Amygdala (tissue), 56 donors: ENCODE measurements at places on chromosomes 7 and 10.

GRCh38 chr10:16788125-16788524, 29.1 kb downstream of the RSU1 start:
- no peak for DNase-seq

DNA sequence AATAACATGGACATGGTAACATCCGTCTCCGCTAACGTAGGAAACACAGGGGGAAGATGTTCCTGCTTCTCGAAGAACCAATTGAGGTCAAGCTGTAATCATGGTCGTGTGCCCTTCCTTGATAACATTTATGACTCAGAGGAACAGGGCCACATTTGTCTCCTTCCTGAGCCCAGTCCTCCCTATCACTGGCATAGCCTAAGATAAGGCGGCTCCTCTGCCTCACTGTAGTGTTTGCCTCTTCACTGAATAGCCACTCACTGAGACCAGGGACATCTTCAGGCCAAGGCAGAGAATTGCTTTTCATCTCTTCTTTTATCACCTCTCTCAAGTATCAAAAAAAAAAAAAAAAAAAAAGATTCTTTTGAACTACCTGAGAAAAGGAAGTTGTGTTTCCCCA, 5.4 kb upstream of the GRM8 start:
- DNase-seq = no peak

- no peak for DNase-seq
Measured at GRCh38 chr7:43929529-43930457, 3.6 kb downstream of the UBE2D4 start.

GRCh38 chr10:43318976-43319960, 52.2 kb upstream of the FXYD4 start:
- DNase-seq = no peak

DNA sequence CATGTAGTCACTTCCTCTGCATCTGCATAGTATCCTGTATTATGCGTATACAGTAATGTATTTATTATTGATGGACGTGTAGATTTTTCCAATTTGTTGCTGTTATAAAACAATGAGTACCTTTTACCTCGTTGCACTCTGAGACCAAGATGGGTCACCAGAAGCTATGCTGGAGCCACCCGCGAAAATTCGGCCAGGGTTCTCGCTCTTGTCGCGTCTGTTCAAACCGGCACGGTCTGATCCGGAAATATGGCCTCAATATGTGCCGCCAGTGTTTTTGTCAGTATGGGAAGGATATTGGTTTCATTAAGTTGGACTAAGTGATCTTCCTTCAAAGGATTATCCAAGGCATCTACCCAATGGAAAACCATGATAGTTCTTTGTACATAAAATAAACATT, 1.0 kb downstream of the PSMC2 start:
- no peak for DNase-seq

DNA sequence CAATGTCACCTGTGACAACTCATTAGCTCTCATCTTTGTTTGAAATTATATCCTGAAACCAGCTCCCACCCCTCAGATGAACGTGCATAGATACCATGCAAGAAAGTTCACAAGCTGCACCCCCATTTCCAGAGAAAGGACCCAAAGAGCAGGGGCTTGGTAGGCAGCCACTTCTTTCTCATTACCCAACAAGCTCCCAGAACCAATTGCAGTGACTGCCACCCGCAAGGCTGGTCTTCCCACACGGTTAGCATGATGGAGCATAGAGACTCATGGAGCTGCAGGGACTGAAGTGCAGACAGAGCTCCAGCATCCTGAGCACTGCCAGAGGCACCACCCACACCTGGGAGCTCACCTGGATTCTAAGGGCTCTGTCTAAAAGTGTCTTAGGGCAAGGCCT, 28.5 kb downstream of the FRMPD2 start:
- DNase-seq = no peak

DNA sequence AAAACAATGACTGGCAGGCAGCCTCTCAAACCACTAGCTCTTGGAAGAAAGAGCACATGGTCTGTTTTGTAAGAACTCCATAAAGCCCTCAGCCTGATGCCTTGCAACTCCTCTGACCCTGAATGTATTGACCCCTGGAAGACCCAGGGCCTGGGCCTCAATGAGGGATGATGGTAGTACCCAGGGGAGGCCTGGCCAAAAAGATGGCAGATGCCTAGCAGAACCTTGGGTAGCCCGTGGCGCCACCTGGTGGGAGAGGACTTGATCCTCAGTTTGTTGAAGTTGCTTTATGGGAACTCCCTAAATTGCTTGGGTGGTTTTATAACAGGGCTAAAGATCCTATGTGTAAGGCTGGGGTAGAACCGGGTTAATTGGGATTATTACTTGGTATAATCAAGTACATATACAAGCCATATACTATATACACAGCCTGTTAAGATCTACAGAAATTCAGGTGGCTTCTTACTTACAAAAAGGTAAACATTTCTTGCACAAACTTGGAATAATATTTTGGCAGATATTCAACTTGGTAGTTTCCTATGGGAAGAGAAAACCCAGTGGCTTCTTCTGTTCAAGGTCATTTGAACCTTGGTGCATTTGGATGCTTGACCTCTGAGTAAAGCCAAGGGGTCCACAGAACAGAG, 95.8 kb upstream of the CACUL1 start:
- no peak for DNase-seq

GRCh38 chr7:95502403-95502802, 16.7 kb downstream of the ASB4 start:
- no peak for DNase-seq

DNA sequence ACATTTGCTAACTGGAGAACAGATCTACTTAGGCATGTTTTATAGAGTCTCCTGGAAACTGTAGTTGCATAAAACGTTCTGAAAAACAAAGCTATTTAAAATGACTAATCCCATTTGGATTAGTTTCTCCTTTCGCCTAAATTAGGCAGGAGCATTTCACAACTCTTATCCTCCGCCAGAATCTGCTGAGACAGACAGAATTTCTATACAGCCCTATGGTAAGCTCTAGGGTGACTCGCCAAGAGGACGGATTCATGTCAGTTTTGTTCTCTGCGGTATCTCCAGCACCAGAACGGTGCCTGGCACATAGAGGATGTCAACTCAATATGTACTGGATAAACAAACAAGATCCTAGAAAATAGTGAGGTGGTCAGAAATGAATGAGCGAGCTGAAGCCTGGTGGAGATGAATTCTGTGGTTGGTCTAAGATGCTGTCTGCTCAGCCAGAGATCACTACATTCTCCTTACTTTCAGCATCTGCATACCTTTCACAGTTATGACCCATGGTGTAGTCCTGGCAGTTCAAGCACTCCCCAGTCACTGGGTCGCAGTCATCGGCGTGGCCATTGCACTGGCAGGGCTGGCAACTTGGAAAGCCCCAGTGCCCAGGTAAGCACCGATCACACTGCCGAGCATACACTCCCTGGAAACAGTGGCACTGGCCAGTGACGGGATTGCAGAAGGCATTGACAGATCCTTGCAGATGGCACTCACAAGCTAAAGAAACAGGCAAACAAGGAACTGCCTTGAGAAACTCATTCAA, 44.0 kb downstream of the LAMB1 start:
- DNase-seq = no peak

DNA sequence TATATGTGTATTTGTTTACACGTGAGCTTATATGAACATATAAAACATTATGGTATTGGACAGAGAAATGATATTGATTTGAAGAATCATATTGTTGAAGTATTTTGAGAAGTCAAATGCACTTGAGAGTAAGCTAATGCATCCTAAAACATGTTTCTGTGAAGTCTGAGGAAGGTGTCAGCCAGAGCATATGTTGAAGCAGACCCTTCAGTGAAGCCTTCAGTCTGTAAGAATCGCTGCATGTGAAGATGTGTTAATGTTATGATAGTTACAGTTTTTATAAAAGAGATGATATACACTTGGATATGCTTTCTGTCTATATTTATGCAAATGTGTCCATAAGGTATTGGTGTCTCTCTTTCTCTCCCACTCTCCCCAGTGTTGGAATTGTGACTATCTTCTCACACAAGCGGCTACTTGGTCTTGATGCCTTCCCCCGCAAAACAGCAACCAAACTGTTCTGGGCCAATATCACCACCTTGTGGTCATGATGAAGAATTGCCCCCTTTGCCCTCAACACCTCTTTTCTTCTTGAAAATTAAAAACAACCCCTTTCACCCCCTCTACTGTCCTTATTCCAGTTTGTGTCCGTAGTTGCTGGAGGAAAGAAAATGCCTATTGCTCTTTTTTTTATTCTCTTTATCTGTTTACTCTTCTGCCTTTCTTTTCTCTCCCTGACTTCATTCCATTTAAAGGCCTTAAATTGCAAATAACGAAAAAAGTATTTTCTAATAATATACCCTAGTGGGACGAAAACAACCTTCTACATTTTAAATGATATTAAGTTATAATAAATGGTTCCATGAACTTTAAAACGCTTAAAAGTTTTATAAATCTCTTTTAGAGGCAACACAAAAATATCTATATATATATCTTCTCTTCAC, 64.9 kb downstream of the IKZF1 start:
- no peak for DNase-seq

DNA sequence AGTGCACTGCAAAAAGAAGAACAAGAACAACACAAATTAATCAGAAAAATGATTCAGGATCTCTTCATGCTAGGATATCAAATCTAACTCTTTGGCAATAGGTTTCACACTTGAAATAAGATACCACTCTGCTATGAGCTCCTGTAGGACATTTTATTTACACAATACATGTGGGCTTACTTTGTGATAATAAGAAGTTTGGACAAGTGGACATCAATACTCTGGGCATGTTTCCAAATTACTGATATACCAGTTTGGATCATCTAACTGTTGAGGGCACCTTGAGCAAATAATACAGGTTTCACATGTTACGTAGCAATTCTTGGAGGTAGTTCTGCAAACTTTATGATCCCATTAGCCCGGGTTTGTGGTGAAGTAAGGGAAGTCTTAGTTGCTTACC, 59.8 kb downstream of the CPVL start:
- no peak for DNase-seq

- DNase-seq = no peak
Measured at GRCh38 chr10:10914144-10914543, 103.5 kb upstream of the CELF2 start.

DNA sequence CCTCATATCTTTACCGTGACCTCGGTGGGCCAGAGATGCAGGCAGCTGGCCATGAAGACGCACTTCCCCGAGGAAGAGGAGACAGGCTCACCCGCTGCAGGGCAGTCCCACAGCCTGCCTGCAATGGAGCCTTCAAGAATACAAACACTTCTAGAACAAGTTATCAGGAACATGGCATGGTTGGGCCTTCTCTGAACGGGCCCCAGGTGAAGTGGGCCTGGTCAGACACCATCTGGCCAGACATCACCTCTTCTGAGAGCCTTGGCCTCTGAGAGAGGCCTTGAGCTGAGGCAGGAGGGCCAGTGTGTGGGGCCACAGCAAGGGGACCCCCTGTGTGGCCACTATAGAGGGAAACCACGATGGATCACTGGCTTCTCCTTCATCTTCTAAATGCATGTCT, 112.4 kb upstream of the GDF10 start:
- DNase-seq = no peak

GRCh38 chr7:37670436-37670835, 13.1 kb upstream of the GPR141 start:
- no peak for DNase-seq

- no peak for DNase-seq
Measured at GRCh38 chr10:21961847-21962246, 41.7 kb downstream of the DNAJC1 start.

- no peak for DNase-seq
Measured at GRCh38 chr7:137324796-137325696, 18.5 kb downstream of the PTN start.

DNA sequence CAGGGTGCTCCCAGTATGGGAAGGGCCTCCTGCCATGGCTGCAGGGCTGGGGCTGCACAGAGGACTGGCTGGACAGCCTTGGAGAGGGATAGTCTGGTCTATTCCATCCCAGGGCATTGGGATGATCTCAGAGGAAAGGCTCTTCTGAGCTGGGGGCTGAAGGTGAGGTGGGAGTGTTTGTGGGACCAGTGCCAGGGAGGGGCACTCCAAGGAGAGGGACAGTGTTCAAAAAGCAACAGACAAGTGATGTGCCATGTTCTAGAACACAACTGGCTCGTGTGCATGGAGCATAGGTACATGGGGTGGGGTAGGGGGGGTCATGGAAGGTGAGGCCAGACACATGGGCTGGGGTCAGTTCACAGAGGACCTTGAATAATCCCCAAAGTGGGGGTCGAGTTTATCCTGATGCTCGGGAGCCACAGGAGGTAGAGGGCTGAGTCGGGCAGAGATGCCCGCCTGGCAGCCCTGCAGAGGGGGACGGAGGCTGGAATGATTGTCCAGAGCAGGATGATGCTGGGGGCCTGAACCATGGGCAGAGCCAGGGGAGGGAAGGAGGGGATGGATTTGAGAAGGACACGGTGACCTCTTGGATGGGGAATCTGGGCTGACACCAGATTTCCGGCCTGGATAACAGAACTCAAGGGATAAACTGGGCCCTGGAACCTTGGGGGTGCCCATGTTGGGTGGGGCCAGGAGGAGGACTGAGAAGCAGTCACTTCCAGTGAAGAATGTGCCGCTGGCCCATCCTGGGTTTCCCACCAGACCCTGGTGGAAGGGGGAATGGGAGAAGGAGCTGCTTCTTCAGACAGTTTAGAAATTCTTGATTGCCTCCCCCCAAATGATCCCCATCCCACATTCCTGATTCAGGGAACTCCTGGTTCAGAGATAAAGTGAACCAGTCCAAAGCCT, 50.4 kb downstream of the NEURL1 start:
- DNase-seq = no peak

- peak; percentile 18 for DNase-seq
Measured at GRCh38 chr7:137717811-137718271, 128.9 kb downstream of the DGKI start.

GRCh38 chr10:73781879-73782748, at the start of gene CHCHD1:
TSS of gene CHCHD1 (plus strand) at chr10:73782048. CDS start at chr10:73782076, 28 bp downstream.
- DNase-seq = peak; percentile 78

GRCh38 chr10:101225846-101226421, 3.3 kb downstream of the LBX1 start:
- no peak for DNase-seq

- DNase-seq = no peak
Measured at GRCh38 chr7:89265631-89266030, 470.1 kb upstream of the TEX47 start.

DNA sequence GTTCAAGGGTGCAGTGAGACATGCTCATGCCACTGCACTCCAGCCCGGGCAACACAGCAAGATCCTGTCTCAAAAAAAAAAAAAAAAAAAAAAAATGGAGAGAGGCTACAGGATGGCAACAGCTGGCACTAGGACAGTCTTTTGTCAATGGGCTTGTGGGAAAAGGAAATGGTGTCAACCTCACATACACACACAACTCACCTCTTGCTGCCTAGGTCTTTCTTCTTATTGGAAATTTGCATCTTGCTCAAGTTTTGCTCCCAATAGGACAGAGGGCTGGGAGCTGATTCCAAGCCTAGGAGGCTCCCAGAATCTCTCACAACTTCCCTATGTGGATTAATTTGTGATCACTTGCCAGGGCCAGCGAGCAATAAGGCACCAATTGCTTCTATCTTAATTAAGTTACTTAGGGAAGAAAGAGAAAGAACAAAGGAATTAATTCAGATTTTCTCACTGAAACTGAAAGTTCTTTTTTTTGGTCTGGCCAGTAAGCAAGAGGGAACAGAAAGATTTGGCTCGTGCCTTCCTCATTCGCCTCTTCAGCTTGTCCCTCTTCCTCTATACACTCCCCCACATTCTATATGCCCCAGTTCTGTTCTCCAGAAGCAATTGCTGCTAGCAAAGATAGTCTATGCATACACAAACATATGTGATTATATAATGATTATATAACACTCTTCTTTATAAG, 33.8 kb downstream of the MAP3K8 start:
- no peak for DNase-seq

- no peak for DNase-seq
Measured at GRCh38 chr7:69419934-69420333, 178.3 kb upstream of the AUTS2 start.
